ENCODE measurements at places on chromosomes 5 and 9.

- DNase-seq, result no peak
These were observed 85.4 kb downstream of the MAN2A1 start for GRCh38 chr5:109775130-109775529.

GRCh38 chr5:116754556-116754955, 179.9 kb upstream of the SEMA6A start:
- DNase-seq, result no peak

DNA sequence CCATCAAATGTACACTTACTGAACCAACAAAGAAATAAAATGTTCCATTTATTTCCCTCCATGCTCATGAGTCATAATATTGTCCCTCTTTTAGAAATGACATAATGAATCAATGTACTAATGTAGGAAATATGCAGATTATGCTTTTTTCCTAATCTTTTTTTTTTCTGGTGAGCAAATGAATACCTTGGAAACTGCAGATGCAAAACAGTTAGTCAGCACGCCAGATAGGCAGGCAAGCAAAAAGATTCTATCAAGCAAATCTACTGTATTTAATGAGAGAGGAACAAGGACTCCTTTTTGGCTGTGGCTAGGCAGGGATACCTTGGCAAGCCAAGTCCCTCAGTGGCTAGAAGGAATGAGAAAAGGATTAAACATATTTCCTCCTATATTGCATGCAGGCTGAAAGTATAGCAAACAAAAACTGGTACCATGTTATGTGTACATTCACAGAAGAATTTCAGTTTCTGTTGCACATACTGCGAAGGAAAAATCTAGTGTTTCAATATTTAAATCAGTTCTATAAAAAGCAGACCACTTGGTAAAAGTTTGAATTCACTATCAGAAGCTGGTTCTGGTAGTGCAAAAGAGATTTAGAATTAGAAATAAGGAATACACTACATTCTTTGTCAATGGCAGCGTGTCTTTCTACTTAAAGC, 605.4 kb downstream of the TLE1 start:
- DNase-seq, result no peak

GRCh38 chr5:73522989-73523388, 24.7 kb downstream of the BTF3 start:
- no peak for DNase-seq

GRCh38 chr9:95920017-95920416, 44.5 kb downstream of the ERCC6L2 start:
- DNase-seq, result no peak

GRCh38 chr5:78895616-78896015, 89.5 kb downstream of the ARSB start:
- DNase-seq, result no peak

DNA sequence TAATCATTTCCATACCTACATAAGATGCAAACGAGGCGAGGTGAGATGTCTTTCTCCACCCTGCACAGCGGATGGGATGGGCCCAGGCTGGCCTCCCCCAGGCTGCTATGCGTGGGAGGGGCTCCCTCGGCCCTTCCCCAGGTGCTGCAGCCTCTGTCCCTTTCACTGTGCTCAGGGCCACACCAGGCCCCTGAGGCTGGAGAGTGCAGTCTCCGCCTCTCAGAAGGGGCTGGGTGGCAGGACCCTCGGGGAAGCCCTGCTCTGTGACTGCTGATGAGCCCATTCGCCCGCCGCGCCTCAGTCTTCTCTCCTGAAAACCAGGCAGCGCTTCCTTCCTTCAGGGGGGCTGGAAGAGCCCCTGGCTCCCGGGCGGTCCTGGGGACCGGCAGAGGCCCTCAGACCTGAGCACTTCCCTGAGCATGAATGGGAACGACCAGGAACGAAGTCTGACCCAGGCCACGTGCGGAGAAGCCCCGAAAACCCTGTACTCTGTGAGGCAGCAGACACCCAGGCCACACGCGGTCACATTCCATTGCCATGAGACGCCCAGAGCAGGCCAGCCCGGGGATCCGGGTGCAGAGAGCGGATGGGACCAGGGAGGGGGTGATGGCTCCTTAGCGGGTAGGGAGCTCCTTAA, 21.9 kb upstream of the NOTCH1 start:
- no peak for DNase-seq

DNA sequence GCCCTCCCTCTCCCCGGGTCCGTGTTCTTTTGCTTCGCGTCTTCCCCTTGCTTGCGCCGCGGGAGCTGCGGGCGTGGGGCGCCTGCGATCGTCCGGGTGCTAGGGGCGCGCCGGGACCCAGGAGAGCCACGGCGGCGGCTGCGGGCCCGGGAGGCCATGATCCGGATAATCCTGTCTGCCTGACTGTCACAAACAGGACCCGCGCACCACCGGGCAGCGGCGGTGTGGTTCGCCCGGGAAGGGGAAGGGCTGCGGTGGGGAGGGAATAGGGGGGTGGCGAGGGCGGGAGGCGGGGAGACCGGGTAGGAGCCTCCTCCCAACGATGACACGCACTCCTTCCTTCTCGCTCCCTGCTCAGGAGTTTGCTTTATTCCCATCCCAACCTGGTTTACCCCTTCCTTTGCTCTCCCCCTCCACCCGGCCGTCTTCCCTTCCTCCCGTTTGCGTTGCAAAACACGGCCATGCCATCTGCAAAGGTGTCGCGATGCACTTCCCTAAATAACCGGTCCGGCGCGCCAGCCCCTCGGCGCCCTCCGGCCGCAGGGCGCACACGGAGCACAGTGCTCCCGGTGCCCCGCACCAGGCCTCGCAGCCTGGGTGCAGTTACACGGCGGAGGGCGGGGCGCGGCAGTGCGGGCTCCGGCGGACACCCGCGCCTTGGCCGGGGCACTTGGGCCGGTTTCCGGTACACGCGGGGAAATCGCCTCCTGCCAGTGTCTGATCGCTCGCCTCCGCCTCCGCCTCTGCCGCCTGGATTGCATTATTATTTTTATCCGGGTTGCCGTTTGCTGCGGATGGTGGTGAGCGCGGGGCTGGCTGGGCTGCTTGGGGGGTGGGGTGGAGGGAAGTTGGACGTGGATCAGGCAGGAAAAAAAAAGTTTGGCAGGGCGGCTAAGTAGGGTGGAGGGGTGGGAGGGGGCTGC, 1.5 kb downstream of the SMARCA2 start:
- DNase-seq, result peak; percentile 63
